Left ventricle myocardium superior (tissue), 1 donor: ENCODE measurements at places on chromosomes 4 and X.

- no peak for DNase-seq
These were observed 223.5 kb upstream of the MBNL3 start for GRCh38 chrX:132712350-132712749.

DNA sequence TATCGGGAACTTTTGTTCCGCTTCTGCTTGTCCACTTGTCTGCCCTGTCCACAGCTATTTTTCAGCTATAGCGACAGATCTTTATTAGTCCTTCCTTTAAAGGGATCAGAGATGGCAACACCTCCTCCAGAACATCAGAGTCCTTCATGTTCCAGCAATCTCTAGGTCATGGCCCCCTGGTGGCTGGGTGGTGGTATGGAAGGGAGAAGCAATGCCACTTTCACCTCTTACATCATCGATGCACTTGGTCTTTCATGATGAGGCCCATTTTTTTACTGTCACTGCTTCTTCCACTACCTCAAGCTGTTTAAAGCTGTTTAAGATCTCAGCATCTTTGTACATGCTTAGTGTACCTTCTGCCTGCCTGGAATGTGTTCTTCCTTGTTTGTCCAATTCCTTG lies 106.7 kb downstream of the ARHGAP6 start:
- no peak for DNase-seq

GRCh38 chr4:79899481-79899880 lies 173.5 kb downstream of the ANTXR2 start:
- DNase-seq: no peak

DNA sequence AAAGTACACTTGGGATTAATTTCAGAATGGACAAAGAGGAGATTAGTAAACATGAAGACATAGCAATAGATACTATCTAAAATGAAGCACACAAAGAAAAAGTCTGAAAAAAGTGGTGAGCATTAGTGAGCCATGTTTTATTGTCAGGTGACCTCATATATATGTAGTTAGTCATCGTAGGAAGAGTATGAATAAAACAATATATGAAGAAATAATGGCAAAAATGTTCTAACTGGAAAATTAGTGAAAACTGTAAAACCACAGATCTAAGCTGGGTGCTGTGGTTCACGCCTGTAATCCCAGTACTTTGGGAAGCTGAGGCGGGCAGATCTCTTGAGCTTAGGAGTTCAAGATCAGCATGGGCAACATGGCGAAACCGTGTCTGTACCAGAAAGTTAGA lies 67.9 kb downstream of the RBPJ start:
- DNase-seq: no peak
